Right cardiac atrium (tissue), 5 donors: ENCODE measurements at places on chromosomes 11 and 22.

DNA sequence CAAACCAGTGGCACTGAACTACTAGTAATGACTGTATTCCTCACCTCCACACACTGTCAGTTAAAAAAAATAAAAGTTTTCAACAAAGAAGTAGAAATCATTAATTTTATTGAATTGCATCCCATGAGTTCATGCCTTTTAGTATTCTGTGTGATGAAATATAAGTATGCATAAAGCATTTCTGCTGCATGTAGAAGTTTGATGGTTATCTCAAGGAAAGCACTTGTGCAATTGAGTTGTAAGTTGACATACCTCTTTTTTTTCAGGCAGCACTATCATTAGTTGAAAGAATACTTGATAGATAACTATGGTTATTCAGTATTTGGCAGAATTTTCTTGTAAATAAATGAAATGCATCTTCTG lies 104.4 kb downstream of the STIM1 start:
- no peak for DNase-seq

GRCh38 chr11:61766353-61766841 lies 14.0 kb downstream of the MYRF start:
- no peak for DNase-seq

GRCh38 chr11:7638710-7639642 lies 34.3 kb downstream of the CYB5R2 start:
- peak; percentile 78 for DNase-seq

GRCh38 chr22:42770448-42770726 lies 49.7 kb upstream of the A4GALT start:
- no peak for DNase-seq

DNA sequence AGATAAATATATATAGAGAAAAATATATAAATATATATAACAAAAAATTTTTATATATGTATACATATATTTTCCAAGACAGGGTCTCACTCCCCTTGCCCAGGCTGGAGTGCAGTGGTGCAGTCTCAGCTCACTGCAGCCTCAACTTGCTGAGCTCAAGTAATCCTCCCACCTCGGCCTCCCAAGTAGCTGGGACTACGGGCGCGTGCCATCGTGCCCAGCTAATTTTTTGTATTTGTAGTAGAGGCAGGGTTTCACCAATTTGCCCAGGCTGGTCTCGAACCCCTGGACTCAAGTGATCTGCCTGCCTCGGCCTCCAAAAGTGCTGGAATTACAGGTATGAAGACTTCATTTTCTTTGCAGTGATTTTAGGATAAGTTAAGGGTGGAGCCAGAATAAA lies 38.9 kb upstream of the SEPTIN5 start:
- DNase-seq: no peak

GRCh38 chr11:68977781-68978625 lies 2.8 kb downstream of the MRGPRD start:
- DNase-seq: no peak

DNA sequence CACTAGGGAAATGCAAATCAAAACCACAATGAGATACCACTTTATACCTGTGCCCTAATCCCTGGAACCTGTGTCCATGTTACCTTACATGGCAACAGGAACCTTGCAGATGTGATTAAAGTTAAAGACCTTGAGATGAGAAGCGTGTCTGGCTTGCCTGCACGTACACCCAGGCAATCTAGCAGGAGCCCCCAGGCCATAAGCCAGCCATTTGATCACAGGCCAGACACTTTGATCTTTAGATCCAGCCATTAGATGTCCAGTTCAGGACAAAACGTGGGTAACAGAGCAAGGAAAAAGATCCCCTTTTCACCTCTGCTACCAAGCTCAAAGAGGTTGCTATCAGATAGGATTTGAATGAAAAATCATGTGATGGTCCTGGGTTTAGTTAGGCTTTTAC lies 378.8 kb downstream of the BUD13 start:
- DNase-seq: no peak

DNA sequence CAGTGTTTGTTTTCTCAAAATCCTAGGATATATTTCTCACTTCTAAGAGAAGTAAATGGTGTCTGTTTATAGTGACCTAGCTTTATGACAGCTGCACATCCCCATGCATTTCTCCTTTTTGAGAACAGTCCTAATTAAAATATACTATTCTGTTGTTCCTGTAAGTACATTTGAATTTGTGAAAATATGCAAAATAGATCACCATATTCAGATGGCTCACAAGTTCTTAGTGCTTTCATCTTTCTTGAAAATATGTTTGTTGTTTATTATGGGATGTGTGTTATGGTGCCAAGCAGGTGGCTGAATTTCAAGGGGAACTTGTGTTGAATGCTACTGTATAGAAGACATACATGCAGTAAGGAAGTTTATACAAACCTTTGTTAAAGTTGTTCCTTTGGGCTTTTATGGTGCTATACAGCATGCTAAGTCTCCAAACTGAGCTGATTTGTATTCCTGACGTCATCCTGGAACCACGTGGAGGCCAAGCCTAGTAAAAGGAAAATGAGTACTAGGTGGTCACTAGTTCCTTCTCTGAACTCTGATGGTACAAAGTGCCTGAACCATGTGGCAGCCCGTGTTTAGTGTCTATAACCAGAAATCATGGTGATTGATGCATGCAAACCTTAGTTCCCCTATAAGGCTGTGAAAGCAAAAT lies 7.8 kb upstream of the VSTM5 start:
- no peak for DNase-seq

- DNase-seq: no peak
These were observed 10.5 kb downstream of the NRXN2 start for GRCh38 chr11:64712430-64713015.

DNA sequence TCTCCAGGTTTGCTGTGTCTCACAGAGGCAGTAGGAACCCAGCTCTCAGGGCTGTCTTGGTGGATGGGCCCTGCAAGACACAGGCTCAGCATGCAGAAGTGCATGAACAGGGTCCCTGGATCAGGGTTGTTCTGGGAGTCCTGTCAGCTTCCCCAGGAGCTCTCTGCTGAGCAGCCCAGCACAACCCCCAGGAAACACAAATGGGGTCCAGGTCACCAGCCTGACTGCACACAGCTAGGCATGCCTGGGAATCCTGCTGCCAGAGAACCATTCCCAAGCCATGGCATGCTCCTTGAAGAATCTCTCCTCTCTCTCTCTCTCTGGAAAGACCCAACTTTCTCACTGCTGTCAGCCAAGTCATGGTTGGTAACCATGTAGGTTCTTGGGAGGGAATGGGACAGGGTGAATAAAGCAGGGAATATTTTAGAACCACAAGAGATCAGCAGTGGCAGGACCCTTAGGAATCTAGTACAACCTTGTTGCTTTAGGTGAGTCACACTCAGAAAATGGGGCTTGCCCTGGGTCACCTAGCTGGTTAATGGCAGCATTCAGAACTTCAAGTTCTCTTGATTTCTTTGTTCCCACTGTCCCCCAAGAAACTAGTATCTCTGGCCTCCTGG lies 21.4 kb downstream of the TUB start:
- no peak for DNase-seq

- DNase-seq: no peak
These were observed 29.3 kb downstream of the FAT3 start for GRCh38 chr11:92253945-92254344.

DNA sequence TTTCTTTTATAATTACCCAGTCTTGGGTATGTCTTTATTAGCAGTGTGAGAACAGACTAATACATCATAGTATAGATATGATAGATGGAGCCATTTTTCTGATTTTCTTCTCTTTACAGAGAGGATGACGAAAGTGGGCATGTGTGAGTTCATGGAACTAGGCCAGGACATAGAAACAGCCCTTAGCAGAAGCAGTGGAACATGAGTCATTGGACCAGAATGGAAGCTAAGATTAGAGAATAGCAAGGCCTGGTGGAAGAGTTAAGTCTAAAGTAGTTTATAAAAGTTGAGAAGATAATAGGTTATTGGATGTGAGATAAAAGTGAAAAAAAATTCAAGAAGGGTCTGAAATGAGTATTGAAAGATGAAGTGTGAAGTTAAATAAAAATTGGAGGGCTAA lies 97.0 kb upstream of the MPPED2 start:
- no peak for DNase-seq

GRCh38 chr11:33857933-33858371 lies 33.9 kb downstream of the LMO2 start:
- DNase-seq: peak; percentile 74

DNA sequence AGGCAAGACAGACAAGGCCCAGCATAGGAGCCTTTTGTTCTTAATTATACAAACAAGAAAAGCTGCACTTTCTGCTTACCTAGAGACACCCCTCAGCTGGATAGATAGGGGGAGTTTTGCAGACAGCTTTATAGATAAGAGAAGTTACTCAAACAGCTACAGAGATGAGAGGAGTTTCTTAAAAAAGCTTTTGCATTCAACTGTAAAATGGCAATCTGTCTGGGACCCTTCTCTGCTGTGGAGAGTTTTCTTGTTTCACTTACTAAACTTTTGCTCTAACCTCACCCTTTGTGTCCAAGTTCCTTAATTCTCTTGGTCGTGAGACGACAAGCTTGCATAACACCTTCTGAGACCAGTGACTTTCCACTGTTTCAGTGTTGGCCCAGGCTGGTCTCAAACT lies 103.8 kb upstream of the CHORDC1 start:
- no peak for DNase-seq

DNA sequence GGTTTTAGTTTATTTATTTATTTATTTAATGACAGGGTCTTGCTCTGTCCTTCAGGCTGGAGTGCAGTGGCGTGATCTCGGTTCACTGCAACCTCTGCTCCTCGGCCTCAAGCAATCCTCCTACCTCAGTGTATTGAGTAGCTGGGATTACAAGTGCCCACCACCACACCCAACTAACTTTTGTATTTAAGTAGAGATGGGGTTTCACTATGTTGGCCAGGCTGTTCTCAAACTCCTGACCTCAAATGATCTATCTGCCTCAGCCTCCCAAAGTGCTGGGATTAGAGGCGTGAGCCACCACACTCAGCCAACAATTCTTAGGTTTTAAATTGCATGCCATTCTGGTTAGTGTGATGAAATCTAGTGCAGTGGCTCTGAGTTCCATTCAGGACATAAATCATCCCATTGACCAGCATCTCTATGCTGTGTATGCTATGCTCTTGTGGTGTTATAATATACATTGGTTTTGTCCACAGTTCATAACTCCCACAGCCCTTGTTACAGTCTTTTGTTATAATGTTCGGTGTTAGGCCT lies 28.5 kb downstream of the ZNF280B start:
- no peak for DNase-seq

- no peak for DNase-seq
These were observed 61.5 kb upstream of the EED start for GRCh38 chr11:86182976-86183584.

- no peak for DNase-seq
These were observed 3.6 kb downstream of the LDLRAD3 start for GRCh38 chr11:35947437-35947836.

DNA sequence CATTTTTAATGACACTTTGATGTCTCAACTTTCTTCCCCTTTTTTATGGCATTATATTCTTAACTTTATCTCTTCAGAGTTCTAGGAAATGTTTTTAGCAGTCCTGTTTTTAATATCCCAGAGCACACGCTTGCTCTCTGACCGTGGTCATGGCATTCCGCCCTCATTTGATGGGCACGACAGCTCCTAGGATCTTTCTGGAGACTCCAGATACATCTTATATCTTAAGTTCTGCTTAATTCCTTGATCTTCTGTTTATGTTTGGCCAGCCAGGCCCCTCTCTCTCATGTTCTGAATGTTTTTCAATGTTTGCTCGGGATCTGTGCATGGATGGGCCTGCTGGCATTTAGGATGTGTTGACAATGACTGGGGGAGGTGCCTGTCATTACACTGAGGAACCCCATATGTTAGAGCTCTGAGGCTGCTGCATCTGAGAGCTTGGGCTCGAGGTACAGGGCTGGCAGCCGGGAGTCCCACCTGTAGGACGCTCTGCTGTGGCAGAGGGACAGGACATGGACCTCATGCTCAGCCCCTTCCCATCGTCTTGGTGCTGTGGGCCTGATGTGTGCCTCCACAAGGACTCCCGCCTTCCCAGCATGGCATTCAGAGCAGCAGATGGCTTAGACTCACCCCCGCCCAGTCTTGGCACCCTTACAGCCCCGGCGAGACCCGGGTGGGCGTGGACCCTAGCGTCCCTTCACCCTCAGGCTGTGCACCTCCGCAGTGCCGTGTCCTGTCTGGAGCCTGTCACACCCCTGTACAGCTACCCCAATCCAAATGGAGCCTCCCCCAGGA lies 75.0 kb downstream of the CDKN1C start:
- peak; percentile 68 for DNase-seq

DNA sequence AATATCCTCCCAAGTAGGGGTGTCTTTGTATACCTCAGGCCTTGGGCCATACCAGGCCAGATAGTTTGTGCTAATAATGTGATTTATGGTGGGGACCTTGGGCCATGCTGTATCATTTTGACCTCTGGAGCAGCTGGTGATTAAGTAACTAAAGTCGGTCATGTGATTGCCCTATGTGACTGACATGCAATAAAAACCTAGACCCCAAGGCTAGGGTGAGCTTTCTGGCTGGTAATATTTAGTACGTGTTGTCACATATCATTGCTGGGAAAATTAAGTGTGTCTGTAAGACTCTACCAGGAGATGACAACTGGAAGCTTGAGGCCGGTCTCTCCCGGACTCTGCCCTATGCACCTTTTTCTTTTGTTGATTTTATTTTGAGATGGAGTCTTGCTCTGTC lies 12.6 kb upstream of the TFIP11 start:
- no peak for DNase-seq
